ENCODE measurements at places on chromosomes 12 and 14.

GRCh38 chr12:65977384-65977783 is 153.1 kb downstream of the HMGA2 start:
- no peak for DNase-seq

- DNase-seq = no peak
Measured at GRCh38 chr14:55309154-55309553, 37.9 kb downstream of the FBXO34 start.

GRCh38 chr12:96239711-96240635 is 45.8 kb downstream of the ELK3 start:
- no peak for DNase-seq

GRCh38 chr12:18719922-18720510 is 17.8 kb downstream of the PLCZ1 start:
- no peak for DNase-seq

- DNase-seq = no peak
Measured at GRCh38 chr14:32512813-32513212, 183.7 kb downstream of the AKAP6 start.

- DNase-seq = no peak
Measured at GRCh38 chr12:97306147-97306546, 156.5 kb upstream of the RMST start.

- no peak for DNase-seq
Measured at GRCh38 chr14:65517635-65518542, 105.4 kb downstream of the FUT8 start.

DNA sequence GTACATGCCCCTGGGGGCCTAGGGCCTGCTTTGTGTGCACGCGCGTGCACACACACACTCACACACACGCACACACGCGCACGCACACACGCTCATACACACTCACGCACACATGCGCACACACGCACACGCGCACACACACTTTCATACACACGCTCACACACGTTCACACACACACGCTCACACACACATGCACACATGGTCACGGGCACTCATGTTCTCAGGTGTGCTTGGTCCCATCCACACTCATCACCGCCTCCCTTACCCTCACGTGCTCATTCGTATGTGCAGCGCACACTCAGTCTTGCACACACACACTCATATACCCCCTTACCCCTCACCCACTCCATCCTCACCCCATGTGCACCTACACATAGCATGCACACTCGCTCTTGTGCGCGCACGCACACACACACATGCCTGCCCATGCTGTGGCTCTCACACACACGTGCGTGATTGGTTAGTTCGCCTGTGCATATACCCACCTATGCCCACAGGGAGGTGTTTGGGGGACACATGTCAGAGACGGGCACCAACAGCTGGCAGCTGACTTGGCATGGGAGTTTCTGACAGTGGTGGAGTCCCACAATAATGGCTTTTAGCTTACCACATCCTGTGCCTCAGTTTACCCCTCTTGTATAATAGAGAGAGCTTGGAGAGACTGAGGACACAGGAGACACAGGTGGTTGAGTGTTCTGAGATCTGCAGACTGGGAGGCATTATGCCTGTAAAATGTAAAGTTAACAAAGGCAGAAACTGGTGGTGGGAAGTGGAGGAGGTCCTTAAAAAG is 28.7 kb downstream of the TSPAN9 start:
- DNase-seq = no peak

- DNase-seq = no peak
Measured at GRCh38 chr14:106530423-106531107, 1004.2 kb downstream of the TMEM121 start.
